ENCODE measurements at places on chromosomes 4 and X.
A peak's percentile ranks its signal among the peaks of the same experiment; 100 is the strongest.

- DNase-seq, result no peak
Observed at GRCh38 chrX:23633834-23634580, 33.3 kb upstream of the PRDX4 start.

DNA sequence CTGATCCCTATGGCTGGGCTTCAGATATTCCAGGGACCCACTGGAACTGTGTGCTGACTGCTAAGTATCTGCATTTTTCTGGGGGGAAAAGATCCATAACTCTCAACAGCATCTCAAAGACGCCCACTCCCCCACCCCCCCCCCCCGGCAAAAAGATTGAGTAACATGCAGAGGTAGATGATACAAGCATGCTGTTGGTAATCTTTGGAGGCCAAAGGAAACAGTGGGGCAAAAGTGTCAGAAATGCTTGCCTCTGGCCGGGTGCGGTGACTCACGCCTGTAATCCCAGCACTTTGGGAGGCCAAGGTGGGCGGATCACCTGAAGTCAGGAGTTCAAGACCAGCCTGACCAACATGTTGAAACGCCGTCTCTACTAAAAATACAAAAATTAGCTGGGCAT, 12.2 kb downstream of the XPNPEP2 start:
- no peak for DNase-seq

- no peak for DNase-seq
Observed at GRCh38 chr4:174358829-174359228, 75.1 kb downstream of the CEP44 start.

GRCh38 chr4:180675359-180675650, 1567.9 kb upstream of the TENM3 start:
- DNase-seq, result no peak

GRCh38 chrX:104335756-104336155, 81.0 kb upstream of the ESX1 start:
- no peak for DNase-seq

DNA sequence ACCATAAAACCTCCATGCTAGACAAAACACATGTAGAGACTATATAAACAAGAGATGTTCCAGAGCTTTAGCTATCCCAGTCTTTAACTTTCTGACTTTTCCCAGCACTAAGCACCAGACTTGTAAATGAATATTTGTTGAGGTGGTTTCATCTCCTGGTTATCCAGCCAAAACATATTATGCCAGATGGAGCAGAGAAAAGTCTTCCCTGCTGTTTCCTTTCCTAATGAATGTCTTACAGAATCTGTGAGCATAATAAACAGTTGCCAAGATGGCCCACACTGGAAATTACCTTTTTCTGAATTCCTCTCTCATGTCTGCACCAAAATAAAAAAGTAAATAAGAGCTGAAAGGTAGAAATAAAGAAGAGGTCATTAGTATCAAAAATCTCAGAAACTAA, 159.2 kb downstream of the TECRL start:
- DNase-seq, result no peak

GRCh38 chr4:2432991-2433530, 14.3 kb downstream of the CFAP99 start:
- no peak for DNase-seq

GRCh38 chr4:38529189-38530115, 134.5 kb upstream of the KLF3 start:
- DNase-seq, result no peak

GRCh38 chrX:40299641-40300046, 201.9 kb upstream of the BCOR start:
- DNase-seq, result no peak

GRCh38 chr4:173530326-173531085, 477 bp upstream of the HAND2 start:
- peak; percentile 28 for DNase-seq

GRCh38 chr4:71275570-71275969, 63.2 kb upstream of the SLC4A4 start:
- DNase-seq, result no peak

- no peak for DNase-seq
Observed at GRCh38 chr4:124061413-124061812, 651.1 kb downstream of the ANKRD50 start.

- no peak for DNase-seq
Observed at GRCh38 chr4:90181644-90182043, 54.5 kb downstream of the CCSER1 start.

GRCh38 chr4:145951931-145952330, 13.3 kb upstream of the ZNF827 start:
- no peak for DNase-seq

GRCh38 chrX:95703696-95704095, 980.9 kb upstream of the DIAPH2 start:
- no peak for DNase-seq

- DNase-seq, result no peak
Observed at GRCh38 chrX:106510713-106511403, 100.9 kb upstream of the RADX start.

DNA sequence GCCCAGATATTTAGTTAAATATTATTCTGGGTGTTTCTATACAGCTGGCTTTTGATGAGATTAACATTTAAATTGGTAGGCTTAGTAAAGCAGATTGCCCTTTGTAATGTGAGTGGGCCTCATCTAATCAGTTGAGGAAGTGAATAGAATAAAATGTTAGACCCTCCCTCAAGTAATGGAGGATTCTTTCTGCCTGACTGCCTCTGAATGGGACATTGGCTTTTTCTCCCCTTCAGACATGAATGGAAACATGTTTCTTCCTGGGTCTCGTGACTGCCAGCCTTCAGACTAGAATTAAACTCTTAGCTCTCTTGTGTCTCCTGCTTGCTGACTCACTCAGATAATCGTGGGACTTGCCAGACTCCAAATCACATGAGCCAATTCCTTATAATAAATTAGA, 266.7 kb downstream of the INPP4B start:
- DNase-seq, result no peak

DNA sequence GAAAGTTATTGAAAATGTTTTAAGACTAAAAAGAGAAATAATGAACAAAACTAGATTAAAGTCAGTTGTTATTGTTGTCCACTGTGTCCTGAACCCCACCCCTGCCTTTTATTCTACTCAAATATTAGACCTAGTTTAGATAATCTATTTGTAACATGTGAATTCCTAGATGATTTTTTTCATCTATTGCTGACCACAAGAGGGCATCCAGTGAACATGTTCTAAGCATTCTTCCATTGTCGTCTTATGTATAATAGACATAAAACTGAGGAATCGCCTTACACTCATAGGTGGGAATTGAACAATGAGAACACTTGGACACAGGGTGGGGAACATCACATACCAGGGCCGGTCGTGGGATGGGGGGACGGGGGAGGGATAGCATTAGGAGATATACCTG, 36.4 kb upstream of the HPRT1 start:
- peak; percentile 9 for DNase-seq

- DNase-seq, result no peak
Observed at GRCh38 chr4:6338951-6339817, 69.5 kb downstream of the WFS1 start.

DNA sequence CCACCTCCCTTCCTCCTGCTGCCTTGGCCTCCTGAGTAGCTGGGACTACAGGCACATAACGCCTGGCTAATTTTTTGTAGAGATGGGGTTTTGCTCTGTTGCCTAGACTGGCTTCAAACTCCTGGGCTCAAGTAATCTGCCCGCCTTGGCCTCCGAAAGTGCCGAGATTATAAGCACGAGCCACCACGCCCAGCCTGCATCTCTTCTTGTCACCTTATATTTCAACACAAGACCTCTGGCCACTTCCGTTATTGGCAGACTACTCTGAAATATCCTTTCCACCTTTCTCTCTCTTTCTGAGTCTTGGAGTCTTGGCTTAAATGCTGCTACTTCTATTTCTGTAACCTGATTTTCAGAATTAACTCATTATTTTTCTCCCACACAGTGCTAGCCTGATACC, 5.6 kb downstream of the KIAA0232 start:
- DNase-seq, result no peak

- no peak for DNase-seq
Observed at GRCh38 chr4:107747748-107748486, 27.9 kb upstream of the PAPSS1 start.

DNA sequence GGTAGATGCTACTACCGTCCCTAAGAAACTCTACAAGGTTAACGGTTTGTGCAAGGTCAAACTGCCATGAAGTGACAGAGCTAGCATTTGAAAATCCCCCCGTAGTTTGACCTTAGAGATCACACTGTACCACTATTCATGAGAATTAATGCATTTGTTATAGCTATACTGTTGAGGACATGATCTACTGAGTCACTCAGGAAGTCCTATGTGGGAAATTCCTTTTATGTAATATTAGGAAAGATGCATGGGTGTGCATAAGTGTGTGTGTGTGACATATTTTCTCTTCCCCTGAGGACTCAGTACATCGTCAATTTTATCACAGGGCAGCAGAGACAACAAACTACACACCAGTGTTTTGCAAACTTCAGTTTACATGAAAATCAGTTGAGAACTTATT, 141.1 kb downstream of the FBXW7 start:
- no peak for DNase-seq

DNA sequence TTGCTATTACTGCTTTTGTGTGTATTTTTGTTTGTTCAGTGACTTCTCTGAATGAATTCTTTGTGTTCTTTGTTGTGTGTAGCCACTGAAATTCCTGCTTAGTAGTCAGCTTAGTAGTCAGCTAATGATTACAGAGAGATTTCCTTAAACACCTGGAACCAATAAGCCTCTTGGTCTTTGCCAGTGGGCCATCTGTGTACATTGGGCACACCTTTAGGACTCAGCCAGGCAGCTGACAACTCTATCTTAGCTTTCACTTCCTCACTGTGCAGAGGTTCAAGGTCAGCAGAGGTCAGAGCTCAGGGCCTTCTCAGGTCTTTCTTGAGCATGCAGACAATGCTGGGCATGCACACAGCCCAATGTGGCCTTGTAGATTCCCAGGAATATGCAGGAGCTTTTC, 59.3 kb downstream of the RWDD4 start:
- no peak for DNase-seq

DNA sequence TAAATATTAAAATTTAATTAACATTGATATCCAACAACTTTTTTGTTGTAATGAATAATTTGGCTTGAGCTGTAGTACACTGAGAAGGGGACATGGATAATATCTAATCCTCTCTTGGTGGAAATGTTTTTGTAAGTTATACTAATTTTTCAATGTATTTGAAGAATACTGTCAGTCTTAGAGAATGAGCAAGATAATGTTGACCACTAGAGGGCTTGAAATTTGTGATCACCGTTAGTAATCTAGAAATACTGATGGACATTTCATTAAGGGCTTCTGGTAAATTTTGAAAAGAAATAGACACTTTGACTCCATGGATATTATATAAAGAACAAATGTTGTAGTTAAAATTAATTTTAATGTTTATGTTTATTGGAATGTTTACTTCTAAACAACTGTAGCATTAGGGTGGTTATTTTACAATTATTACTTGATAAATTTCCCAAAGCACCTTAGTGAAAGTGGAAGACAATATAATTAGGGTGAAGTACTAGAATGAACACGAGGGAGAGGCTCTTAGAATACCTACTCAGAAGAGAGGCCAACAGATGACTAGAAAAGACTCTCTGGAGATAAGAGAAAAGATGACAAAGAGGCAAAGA, 20.0 kb upstream of the CAMK2D start:
- DNase-seq, result no peak

GRCh38 chr4:8705161-8706145, 112.9 kb downstream of the CPZ start:
- DNase-seq, result no peak

- no peak for DNase-seq
Observed at GRCh38 chr4:150021483-150021882, 56.8 kb upstream of the DCLK2 start.

DNA sequence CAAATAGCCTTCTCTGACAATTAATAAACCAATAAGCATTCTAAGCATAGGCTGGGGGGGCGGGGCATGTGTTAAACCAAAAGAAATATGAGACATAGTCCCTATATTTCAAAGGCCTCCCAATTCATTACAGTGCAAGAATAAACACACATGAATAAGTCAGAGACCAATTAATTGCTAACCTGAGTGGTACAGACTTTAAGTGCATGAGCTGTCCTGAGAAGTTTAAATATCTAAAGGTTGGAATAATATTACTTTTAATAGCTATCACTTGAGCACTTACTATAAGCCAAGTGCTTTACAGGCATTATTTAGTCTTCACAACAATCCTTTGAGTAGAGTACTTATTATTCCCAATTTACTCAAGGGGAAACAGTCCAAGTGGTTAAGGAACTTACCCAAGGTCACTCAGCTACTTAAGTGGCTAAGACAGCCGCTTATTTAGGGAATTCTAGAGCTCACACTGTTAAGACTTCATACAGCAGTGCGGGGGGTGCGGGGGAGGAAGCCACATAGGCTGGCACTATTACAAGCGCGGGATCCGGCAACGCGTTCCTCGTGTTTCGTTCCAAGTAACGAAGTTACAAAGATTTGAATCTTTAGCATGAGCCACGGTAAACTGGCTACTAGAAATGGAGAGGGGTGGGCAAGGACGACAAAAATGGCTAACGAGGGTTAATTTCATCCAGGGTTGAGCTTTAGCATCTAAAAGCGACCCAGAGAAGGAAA, 1.4 kb downstream of the THOC2 start:
- DNase-seq, result peak; percentile 20

- DNase-seq, result no peak
Observed at GRCh38 chr4:121788896-121789295, 12.2 kb upstream of the EXOSC9 start.

- DNase-seq, result no peak
Observed at GRCh38 chr4:113368056-113368455, 318.6 kb downstream of the ANK2 start.

DNA sequence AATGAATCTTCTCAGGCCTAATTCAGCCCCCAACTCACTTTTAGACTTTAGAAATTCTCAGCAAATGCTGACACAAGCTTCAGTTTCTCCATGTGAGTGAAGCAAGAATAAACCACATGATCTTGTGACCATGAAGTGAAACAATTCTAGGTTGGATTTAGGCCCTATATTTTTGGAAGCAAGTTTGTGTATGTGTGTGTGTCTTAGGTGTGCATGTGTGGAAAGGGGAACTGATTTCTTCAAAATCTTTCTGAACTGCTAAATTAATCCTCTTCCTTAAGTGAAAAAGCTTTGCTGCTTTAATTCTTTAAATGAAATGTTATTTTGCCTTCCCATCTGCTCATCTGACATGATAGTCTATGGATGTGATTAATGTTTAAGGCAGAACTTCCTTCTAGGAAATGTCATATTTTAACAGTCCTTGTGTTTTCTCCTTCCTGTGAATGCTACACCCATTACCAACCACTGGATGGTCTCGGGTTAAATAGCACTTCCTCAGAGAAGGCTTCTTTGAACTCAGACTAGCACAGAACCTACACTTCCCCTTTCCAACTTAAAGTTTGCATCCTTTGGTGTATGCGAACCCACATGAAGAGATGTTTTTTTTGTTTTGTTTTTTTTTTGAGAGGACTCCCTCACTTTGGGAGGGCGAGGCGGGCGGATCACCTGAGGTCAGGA, 1.2 kb upstream of the TMEM144 start:
- no peak for DNase-seq

GRCh38 chr4:180947425-180947824, 1295.8 kb upstream of the TENM3 start:
- no peak for DNase-seq

GRCh38 chr4:176791591-176792325, 964 bp downstream of the VEGFC start:
- peak; percentile 69 for DNase-seq

- DNase-seq, result no peak
Observed at GRCh38 chrX:54825716-54826438, 18.3 kb downstream of the MAGED2 start.

- DNase-seq, result no peak
Observed at GRCh38 chrX:133185938-133186337, 32.2 kb downstream of the TFDP3 start.

- no peak for DNase-seq
Observed at GRCh38 chrX:17187136-17187756, 187.8 kb upstream of the NHS start.

GRCh38 chr4:1418494-1419285, 12.4 kb upstream of the NKX1-1 start:
- peak; percentile 30 for DNase-seq

Data from D341Med (cell line).